ENCODE measurements at places on chromosomes 2 and 18.

DNA sequence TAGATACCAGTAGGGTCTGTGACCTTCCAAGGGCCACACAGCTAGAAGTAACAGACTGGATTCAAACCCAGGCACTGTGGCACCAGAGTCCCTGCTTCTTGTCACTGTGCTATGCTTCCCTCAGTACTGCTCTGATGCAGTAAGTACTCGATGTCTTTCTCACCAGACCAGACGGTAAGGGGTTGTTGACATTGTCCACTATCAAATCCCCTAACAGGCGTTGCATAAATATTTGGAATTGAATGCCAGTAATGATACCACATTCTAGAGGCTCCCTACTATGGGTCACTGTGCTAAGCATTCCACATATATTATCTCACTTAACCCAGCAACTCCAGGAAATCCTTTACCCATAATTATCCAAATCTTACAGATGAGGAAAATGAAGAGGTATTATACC lies 223.1 kb downstream of the C1D start:
- DNase-seq = no peak

- DNase-seq = no peak
Observed at GRCh38 chr2:68561372-68561771, 82.0 kb upstream of the PROKR1 start.

DNA sequence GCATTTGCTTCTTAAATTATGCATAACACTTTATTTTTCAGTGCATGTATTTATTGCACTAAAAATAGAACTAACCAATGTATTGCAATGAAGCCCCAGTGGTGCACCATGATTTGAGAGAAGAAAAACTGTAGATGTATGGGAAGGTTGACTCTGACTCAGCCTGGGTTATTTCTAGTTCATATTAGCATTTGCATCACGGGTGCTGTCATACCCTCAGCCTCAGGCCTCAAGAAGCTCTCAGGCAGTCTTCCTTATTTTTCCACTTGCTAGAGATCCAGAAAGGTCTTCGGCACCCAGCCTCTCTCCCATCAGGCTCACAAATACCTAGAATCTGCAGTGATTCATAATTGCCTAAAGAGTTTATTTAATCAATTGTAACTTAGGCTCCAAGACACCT lies 148.0 kb downstream of the DNER start:
- DNase-seq = no peak

GRCh38 chr2:1796232-1796930 lies 52.1 kb upstream of the PXDN start:
- no peak for DNase-seq

DNA sequence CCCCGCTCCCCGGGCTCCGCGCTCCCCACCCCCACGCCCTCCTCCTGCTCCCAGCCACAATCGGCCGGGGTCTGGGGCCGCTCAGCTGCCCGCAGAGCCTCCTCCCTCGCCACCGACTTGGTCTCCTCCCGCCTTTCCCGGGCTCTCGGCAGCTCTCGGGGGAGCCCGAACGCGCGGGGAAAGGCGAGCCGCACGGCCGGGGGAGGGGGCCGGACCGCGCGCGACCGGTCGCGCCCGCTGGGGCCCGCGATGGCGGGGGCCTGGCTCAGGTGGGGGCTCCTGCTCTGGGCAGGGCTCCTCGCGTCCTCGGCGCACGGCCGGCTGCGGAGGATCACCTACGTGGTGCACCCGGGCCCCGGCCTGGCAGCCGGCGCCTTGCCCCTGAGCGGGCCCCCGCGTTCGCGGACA lies 327 bp downstream of the LTBP1 start:
- DNase-seq = no peak

DNA sequence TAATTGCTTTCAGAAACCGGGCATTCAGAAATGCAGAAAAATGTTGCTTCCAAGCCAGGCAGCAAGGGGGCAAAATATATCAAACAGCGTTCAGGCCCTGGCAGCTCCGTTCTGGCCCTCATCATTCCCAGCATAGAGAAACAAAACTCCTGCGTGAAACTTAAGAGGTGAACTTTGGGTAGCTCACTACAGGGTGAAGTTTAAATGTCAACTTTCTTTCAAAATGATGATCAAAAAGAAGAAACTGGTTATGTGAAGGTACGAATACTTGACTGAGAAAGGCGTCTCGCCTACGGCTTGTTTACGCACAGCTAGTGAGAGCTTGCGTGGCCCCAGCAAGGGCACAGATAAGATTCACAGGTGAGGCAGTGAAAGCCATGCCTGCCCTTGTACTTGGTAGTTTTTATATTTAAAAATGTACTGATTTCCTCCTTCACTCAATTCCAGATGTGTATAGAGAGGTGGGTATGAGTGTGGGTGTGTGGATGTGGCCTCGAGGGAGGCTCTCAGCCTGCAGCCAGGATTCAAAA lies 127.5 kb downstream of the NFATC1 start:
- DNase-seq = no peak

DNA sequence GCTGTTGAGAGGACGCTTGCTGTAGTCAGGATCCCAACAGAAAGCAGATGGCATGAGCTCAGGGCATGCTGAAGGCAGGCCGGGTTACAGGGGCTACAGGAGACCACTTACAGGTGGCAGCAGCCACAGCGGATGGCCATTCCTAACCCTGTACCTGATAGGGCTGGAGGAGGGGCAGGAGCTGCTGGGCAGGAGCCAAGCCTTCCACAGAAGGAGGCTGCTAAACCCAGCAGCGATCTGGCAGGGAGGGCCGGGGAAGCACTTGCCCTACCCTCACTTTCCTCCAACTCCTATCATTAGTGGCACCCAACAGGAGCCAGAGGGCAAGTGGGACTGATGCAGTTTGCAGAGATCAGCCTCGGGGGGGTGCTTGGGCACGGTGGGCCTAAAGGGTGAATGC lies 2.0 kb downstream of the ASB18 start:
- no peak for DNase-seq

GRCh38 chr18:46639386-46639785 lies 17.6 kb downstream of the LOXHD1 start:
- no peak for DNase-seq

DNA sequence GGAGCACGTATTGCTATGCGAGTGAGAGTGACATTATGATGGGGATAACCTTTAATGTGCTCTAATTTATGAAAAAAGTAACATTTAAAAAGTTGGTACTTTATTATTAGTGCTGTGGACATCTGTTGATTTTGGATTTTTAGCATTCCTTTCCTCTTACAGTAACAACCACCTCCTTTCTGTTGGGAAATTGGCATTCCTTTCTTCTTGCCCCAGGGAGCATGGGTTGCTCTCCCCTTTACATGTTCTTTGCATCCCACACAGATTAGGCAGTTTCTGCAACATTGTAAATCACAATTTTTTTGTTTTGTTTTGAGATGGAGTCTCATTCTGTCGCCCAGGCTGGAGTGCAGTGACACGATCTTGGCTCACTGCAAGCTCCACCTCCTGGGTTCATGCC lies 300.2 kb downstream of the LPIN1 start:
- no peak for DNase-seq

DNA sequence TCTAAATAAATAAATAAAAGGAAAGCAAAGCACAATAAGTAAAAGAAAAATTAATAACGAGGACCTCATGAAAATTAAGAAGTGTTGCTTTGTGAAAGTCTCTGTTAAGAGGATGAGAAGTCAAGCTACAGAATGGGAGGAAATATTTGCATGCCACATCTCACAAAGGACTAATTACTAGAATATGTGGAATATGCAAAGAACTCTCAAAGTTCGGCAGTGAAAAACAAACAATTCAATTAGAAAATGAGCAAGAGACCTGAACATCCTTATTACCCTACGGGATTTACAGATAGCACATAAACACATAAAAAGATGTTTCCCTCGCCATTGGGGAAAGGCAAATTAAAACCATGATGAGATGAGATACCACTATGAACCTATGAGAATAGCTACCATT lies 23.3 kb downstream of the CYP26B1 start:
- no peak for DNase-seq

- no peak for DNase-seq
Observed at GRCh38 chr2:74528600-74529356, 728 bp downstream of the AUP1 start.

DNA sequence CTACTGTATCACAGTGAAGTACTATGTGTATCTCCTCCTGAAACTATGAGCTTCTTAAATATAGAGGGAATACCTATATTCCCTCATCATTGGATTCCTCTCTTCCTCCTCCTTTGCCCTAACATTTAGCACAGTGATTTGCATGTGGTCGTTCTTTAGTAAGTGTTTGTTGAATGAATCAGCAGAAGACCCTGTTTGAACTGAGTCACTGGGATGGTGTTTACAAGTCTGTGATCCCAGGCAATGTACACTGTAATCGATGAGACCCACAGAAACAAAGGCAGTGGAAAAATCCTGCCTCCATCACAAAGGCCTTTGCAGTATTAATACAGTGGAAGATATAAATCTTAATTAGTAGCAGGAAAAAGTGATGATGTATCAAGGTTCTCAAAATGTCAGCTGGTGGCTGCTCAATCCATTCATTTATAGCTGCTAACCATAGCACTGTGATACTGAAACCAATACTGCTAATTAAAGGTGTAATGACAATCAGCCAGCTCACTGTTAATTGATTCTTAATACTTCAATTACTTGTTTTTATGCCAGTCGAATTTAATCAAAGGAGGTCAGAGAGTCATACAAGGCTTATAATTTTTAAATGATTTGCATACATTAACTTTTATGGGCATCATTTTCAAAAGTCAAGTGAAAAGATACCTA lies 20.8 kb upstream of the MYO3B start:
- DNase-seq = no peak

DNA sequence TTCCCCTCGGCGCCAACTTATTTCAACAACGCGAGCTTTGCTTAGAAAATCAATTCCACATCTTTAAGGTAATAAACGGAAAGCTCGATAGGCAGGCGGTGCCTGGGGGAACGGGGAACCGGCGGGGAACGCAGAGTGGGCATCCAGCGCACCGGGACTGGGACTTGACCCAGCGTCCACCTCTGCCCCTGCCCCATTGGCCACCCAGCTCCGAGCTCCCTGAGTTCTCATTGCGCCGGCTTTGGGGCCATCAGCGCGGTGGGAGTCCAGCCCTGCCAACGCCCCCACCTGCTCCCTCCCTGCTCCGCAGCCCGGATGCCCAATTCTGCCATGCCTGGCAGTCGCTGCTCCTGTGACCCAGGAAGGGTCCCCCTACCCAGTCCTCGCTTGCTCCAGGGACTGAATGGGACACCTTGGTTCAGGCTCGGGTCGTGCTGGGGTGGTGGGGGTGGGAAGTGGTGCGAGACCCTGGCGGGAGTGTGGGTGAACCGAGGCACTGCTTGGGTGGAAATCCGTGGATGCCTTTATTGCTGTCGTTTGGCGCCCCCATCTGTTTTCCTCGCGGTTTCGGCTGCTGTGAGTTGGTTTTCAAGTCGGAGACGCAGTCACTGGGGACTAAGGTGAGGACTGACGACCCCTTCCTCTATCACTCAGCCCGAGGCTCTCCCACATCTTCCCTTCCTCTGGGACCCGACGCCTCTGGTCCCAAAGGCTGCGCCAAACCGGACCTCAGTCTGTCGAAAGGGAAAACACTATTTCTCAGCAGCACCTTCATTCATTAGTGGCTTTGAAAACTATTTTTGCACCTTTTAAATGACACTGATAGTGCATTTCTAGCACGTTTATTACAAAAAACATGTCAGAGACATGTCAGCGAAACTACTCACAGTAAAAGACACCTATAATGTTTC lies 2.4 kb upstream of the EVX2 start:
- no peak for DNase-seq

GRCh38 chr18:8747440-8747937 lies 42.1 kb downstream of the MTCL1 start:
- DNase-seq = no peak

DNA sequence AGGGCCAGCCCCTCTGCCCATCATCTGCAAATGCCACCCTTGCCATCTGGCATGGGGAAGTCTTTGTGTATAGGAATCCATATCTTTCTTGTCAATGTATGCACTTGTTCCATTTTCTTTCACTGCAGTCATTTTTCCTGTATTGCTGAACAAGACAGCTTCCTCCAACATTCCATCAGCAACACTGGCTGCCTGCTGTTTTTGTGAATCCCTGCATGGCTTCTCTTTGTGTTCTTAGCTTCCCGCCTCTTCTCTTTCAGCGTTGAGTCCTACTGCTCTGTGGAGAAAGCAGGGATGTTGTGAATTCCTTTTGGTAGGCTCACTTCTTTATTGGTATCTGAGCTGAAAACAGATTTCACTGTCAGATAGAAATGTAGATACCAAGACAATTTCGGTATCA lies 150.0 kb downstream of the LPIN1 start:
- DNase-seq = peak; percentile 43

DNA sequence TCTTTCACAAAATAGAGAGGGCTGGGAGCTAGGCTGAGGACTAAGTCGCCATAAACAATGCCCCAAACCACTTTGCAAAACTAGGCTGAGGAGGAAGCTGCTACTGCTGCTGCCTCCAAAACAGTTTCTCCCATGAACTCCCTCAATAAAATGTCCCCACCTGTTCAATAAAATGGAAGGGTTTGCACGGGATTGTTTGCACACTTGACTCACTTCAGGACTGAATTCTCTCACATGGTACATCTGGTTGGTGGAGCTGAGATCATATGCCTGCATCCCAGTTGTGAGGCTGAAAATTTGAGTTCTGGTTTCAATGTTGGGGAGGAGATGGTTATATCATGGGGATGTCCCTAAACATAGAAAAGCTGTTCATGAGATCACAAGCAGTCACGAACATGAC lies 26.5 kb downstream of the NCKAP5 start:
- no peak for DNase-seq

DNA sequence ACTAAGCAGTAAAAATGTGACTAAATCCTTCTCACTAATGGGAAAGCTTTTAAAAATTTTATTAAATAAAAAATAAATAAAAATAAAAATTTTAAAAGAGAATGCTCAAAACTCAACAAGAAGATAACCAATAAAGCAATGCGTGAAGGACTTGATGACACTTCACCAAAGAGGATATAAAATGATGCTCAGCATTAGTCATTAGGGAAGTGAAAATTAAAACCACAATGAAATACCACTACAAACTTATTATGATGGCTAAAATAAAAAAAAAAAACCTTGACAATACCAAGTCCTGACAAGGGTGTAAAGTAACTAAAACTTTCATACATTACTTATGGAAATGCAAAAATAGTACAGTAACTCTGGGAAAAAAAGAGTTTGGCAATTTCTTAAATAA lies 3.3 kb upstream of the WDR75 start:
- no peak for DNase-seq

GRCh38 chr2:27805180-27805579 lies 33.7 kb downstream of the MRPL33 start:
- no peak for DNase-seq

DNA sequence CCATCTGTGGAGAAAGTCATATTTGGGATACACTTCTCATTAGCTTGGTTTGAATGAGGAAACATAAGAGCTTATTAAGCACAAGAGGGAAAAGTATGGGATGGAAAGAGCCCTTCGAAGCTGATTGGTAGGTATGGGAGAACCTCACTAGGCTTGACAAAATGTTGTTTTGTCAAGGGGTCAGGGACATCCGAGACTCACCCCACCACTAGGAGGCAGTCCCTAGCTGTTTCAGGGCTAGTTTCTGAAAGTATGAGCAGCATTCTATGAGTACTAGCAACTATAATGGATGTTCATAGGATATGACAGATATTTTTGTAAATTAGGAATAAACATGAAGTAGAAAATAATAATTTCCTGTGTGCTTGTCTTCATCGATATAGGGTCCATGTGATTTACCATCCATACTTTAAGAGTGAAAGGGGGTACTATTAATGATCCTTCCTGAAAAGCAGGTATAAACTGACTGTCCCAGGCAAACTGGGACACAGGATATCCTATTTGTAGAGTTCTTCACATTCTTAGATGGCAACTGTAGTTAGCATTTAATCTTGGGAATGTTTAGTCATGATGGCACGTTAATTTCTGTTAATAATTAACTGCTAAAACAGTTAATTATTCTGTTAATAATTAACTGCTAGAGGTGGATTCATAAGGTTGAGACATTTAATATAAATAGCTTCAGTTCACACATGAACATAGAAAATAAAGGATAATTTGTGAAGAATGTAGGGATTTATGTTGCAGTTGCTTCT lies 28.4 kb downstream of the OTX1 start:
- no peak for DNase-seq

Measured in smooth muscle cell of the brain vasculature (primary cell).